Activated T-helper 1 cell treated with anti-CD3 and anti-CD28 coated beads, Interleukin-2, amount 50 U/mL, for 16 hours (primary cell): ENCODE measurements at places on chromosomes 3 and 15.

GRCh38 chr15:28975766-28976179 lies 90.0 kb downstream of the APBA2 start:
- DNase-seq = peak; percentile 32

DNA sequence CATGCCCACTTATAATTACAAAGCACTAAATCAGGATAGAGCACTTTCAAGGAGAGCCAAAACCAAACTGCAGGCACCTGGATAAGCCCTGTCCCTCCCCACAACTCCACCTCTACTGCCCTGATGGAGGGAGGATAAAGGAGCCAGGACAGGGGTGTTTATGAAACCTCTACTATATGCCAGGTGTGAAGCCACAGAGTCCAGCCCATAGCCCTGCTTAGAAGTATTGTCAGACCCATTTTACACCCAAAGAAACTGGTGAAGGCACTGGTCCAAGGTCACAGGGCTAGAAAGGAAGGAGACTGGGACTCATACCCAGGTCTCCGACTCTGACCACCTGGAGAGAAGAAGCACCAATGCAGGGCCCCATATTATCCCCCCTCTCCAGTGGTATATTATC lies 48.7 kb downstream of the SH3BP5 start:
- no peak for DNase-seq

GRCh38 chr3:24151594-24151993 lies 206.5 kb downstream of the NR1D2 start:
- DNase-seq = no peak

GRCh38 chr3:140088513-140088912 lies 153.5 kb downstream of the CLSTN2 start:
- no peak for DNase-seq

GRCh38 chr3:124928333-124929202 lies 6.0 kb downstream of the MUC13 start:
- DNase-seq = peak; percentile 20

DNA sequence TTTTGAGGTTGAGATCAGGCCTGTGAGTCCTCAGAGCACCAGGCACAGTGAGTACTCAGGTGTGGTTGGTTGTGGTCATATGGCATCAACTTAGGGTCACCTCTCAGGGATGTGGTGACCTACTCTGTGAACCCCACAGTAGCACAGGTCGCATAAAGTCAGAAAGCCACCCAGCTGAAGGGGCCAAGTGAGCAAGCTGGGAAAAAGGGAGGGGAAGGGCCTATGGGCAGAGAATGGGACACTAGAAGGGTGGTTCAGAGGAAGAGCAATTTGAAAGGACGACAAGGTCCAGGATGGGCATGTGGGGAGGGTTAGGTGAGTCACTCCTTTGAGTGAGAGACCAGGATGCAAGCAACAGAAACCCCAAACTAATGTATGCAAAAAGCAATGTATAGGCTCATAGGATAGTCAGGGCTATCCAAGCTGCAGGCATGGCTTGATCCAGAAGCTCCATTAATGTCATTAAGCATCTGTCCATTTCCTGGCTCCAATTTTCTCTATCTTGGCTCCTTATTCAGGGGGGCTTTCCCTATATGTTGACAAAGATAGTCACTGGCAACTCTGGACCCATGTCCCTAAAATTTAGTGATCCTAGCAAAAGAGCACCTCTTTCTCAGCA lies 33.5 kb downstream of the HMCES start:
- DNase-seq = no peak

DNA sequence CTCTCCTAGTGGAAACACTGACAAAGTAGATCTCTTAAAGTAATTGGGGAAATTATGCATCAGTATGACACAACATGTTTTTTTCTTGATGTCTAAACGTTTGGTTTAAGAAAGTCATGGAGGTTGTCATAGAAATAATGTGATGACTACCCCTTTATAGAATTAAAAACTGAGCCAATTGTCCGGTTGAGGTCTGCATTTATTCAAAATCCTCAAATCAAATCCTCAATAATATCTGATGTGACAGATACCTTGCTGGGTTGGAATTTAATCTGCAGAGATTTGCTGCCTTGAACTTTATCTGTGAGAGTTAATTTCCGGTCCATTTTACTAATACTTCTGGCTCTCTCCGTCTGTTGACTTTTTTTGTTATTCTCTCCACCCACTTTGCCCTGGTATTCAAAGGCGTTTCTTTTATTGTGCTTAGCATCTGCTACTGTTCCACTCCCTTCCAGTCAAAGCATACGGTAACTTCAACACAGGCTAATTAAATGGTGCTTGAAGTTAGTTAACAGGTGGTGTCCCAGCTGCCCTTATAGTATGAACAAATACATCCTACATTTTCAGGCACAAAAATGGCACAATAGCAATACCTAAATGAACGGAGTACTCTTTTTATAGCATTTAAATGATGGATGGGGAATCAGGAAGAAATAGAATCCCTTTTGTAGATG lies 628.3 kb downstream of the ROBO1 start:
- no peak for DNase-seq

GRCh38 chr15:37425541-37425940 lies 325.2 kb upstream of the MEIS2 start:
- DNase-seq = no peak

GRCh38 chr3:32376115-32376514 lies 15.5 kb upstream of the CMTM7 start:
- DNase-seq = no peak

DNA sequence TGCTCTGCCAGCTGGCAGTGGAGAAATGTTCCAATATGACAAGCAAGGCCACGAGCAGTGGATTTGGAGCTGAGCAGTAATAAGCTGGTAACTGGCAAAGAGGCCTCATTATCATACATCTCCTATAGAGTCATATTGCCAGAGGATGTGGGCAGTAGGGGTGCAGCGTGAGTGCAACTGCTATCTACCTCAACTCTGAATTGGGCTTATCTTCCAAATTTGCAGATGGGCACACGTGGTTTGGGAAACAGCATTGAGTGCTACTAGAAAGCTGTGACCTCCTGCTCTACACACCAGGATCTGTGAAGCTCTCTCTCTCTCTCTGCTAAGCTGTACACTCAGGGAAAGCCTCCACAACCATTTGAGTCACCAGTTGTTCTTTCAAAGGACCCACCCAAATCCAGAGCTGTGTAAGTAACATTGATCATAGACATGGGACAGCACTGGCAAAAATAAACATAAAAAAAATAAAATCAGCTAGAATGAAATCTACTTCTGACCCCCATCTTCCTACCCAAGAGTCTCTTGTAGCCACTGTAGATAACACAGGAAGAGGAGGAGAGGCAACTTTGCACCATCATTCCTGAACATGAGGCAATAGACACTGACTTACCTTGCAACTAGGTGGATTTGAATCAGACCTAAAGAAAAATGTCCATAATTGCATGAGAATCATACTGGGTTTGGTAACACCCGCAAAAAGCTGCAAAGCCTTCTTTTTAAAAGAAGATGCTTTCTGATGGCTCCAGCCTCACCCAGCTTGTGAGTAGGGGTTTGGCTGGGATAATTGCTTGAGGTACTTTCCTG lies 82.9 kb upstream of the THBS1 start:
- DNase-seq = no peak

DNA sequence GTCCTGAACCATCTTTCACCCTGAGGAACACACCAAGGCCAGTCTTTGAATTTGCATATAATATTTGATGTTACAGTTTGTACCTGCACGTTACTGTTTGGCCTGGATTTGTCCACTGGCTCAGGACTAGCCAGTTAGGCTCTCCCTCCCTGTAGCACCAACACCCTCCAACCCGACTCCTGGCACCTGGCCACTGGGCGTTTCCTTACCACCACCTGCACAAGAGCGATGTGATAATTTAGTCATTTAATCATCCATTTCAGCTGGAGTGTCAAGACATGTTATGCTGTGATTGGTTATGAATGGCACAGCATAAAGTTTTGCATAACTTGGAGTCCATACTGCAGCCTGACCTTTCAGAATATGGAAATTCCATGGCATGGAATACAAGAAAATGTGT lies 242.4 kb downstream of the KCNMB2 start:
- DNase-seq = no peak
